ENCODE measurements at places on chromosomes 13 and 19. TPM values are rescaled to one million over a fixed set of nuclear protein-coding genes. Genes with fewer than 3 reads are reported as not detected.

ZNF681 gene
- 6.6 TPM for total RNA-seq

LIM2 gene
- total RNA-seq = not detected

GRCh38 chr13:35489050-35489449, 12.6 kb upstream of the MAB21L1 start:
- H3K27ac ChIP-seq = no peak overlapping the region
- no peaks in the 10 kb centered on the region for H3K36me3 ChIP-seq
- H3K4me3 ChIP-seq = no peak overlapping the region
- DNase-seq = no peak
- no peaks in the 10 kb centered on the region for H3K27me3 ChIP-seq

DNA sequence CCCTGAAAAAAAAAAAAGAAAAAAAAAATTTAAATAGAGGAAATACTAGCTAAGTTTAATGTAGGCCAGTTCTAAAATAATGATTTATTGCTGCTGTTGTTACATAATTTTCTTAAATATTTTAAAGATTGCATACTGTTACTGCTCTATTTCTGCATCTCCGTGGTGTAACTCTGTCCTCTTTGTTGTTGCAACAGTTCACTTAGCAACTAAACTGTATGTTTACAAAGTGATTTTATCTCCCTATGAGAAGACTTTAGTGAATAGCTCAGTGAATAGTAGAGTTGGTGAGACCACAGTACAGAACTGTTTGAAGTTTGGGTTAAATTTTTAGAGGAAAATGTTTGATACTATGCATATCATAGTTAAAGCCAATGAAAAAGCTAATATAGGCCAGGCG, 19.4 kb downstream of the BRCA2 start:
- no peaks in the 10 kb centered on the region for H3K36me3 ChIP-seq
- H3K27me3 ChIP-seq = no peaks in the 10 kb centered on the region
- no peak overlapping the region for H3K27ac ChIP-seq
- H3K4me1 ChIP-seq = no peaks in the 10 kb centered on the region

- no peaks in the 10 kb centered on the region for H3K36me3 ChIP-seq
- no peak within 1 kb of the TSS for H3K27ac ChIP-seq
- DNase-seq = no peak
- peak within 1 kb of the TSS; percentile 64 for H3K4me3 ChIP-seq
Observed at GRCh38 chr19:7874076-7874896, at the start of gene PRR36. Gene PRR36 (minus strand): TSS chr19:7874390. CDS start chr19:7873689, 701 bp downstream.

RNF17 gene
- not detected for total RNA-seq

GRCh38 chr13:39036212-39036611, 1.7 kb downstream of the PROSER1 start:
- H3K27ac ChIP-seq = no peak overlapping the region
- no peaks in the 10 kb centered on the region for H3K27me3 ChIP-seq
- no peaks in the 10 kb centered on the region for H3K36me3 ChIP-seq

DNA sequence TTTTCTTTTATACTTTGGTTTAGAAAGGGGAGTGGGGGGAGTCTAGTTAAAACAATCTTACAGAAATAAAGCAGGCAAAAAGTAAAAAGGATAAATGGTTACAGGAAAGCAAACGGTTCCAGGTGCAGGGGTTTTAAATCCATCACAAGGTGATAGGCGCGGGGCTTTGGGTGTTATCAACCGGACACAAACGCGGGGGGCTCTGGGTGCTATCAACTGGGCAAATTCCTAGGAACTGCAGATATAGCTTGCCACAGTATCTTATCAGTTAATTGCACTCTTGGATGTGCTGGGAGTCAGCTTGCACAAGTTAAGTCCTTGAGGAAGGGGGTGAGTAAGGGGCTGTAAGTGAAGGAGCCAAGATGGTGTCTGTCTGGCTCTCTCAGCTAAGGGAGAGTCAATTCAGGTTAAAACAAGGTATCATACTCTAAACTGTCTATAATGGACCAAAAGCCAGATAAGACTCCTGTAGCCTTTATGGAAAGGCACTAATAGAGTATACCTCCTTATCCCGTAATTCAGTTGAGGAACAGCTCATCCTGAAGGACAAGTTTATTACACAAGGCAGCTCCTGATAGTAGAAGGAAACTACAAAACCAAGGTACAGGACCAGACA, 32.6 kb upstream of the ZSCAN5A start:
- no peaks in the 10 kb centered on the region for H3K36me3 ChIP-seq
- no peak overlapping the region for H3K4me3 ChIP-seq
- DNase-seq = no peak
- H3K27me3 ChIP-seq = no peaks in the 10 kb centered on the region
- H3K27ac ChIP-seq = no peak overlapping the region

PDCD2L gene
- total RNA-seq = 14.2 TPM

SCGB2B2 gene
- total RNA-seq = 0.16 TPM

GRCh38 chr13:41212881-41213280, 18.5 kb upstream of the KBTBD7 start:
- H3K27me3 ChIP-seq = no peaks in the 10 kb centered on the region
- no peak for DNase-seq
- no peak overlapping the region for H3K27ac ChIP-seq
- H3K4me3 ChIP-seq = no peak overlapping the region

DNA sequence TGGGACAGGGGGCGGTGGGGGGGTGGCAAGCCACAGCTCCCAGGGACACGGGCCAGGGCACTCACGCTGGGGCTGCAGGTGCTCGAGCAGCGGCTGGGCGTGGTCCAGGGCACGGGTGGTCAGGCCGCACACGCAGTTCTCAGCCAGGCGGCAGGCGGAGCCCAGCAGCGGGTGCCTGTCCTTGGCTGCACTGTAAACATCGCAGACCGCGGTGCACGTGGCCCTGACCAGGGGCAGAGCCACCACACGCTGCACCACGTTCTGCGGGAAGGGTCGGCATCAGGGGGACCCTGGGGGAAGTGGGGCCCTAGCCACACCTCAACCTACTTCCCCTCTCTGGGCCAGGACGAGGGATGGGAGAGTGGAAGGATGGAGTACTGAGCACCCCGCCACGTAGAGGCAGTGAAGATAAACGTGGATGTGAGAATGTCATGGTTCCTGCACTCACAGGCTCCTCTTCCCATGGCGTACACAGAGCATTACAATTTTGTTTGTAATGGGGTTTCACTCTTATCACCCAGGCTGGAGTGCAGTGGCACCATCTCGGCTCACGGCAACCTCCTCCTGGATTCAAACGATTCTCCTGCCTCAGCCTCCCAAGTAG, 3.4 kb downstream of the PLIN5 start:
- no peak overlapping the region for H3K27ac ChIP-seq
- H3K4me1 ChIP-seq = peaks cover 11% of the 10 kb centered on the region
- DNase-seq = no peak
- H3K36me3 ChIP-seq = no peaks in the 10 kb centered on the region
- no peak overlapping the region for H3K4me3 ChIP-seq

- DNase-seq = no peak
- no peaks in the 10 kb centered on the region for H3K27me3 ChIP-seq
- no peaks in the 10 kb centered on the region for H3K36me3 ChIP-seq
- no peak overlapping the region for H3K27ac ChIP-seq
Observed at GRCh38 chr19:5507065-5507909, 52.1 kb downstream of the ZNRF4 start.

GRCh38 chr19:39014037-39014436, 18.3 kb downstream of the FBXO27 start:
- H3K27ac ChIP-seq = no peak overlapping the region
- H3K4me1 ChIP-seq = no peaks in the 10 kb centered on the region
- DNase-seq = no peak
- no peaks in the 10 kb centered on the region for H3K36me3 ChIP-seq
- H3K27me3 ChIP-seq = peaks cover 18% of the 10 kb centered on the region

DNA sequence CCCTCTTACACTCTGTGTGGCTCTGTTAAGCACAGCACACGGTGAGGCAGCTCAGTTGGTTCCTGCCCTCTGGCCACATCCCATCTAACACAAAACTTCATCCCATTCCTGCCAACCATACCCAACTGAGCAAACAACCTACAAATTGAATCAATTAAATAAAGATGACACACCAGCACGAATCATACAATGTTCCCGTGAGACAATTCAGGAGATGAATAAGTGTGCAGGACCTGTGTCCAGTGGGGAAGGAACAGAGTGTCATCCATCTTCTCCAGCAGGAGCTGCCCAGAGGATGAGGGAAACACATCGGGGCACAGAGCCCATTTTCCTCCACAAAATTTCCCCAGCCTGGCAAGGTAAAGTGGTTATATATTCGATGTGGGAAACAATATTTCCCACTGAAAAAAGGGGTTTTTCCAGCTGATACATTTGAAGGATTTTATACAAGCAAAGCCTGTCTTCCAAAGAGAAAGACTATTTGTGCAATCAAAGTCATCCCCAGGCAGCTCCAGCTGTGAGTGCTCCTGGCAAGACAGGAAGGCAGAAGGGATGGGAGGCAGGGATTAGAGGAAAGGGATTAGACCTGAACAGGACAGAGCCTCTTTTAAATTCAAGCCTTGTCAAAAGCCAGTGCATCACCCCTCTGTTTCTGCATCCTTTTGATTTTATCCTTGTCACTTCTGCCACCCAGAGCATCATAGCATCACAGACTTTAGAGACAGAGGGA, 240.2 kb downstream of the LHFPL6 start:
- no peak overlapping the region for H3K27ac ChIP-seq
- DNase-seq = no peak
- no peaks in the 10 kb centered on the region for H3K36me3 ChIP-seq

GRCh38 chr13:24931450-24932251, 164.3 kb upstream of the PABPC3 start:
- no peak overlapping the region for H3K4me3 ChIP-seq
- no peak for DNase-seq
- H3K27me3 ChIP-seq = peaks cover 9% of the 10 kb centered on the region
- no peak overlapping the region for H3K27ac ChIP-seq
- no peaks in the 10 kb centered on the region for H3K4me1 ChIP-seq

HIPK4 gene
- not detected for total RNA-seq

ZNF560 gene
- total RNA-seq = not detected

- H3K4me1 ChIP-seq = no peaks in the 10 kb centered on the region
- no peaks in the 10 kb centered on the region for H3K36me3 ChIP-seq
- H3K27me3 ChIP-seq = no peaks in the 10 kb centered on the region
- no peak overlapping the region for H3K4me3 ChIP-seq
Observed at GRCh38 chr19:7307590-7308218, 13.5 kb upstream of the INSR start.

DNA sequence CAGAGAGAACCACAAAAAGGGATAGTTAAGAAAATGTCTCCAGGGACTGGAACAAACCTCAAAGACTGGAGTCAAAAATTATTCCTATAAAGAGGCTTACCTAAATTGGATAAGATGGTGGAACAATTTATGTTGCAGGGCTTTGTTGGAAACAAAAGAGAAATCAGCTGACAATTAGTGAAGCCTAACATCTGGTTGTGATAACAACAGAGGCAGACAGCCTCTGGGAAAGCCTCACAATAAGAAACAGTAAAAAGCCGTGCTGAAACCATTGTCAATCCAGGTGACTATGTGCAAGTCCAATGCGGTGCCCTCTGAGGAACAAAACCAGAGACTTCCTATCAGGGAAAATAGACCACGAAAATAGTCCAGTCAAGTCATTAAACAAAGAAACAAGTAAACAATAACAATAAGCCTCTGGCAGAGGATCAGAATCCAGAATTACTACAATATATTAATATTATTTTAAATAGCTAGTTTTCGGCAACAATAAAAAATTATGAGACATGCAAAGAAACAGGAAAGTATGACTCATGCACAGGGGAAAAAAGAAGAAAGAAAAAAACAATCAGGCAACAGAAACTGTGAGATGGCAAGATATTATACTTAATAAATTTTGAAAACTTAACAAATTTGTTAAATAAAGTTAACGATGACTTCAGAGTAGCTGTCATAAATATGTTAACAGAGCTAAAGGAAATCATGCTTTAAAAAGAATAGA, 99.7 kb upstream of the RXFP2 start:
- no peak overlapping the region for H3K4me3 ChIP-seq
- no peak for DNase-seq
- H3K27ac ChIP-seq = no peak overlapping the region
- no peaks in the 10 kb centered on the region for H3K4me1 ChIP-seq
- H3K36me3 ChIP-seq = no peaks in the 10 kb centered on the region

DNA sequence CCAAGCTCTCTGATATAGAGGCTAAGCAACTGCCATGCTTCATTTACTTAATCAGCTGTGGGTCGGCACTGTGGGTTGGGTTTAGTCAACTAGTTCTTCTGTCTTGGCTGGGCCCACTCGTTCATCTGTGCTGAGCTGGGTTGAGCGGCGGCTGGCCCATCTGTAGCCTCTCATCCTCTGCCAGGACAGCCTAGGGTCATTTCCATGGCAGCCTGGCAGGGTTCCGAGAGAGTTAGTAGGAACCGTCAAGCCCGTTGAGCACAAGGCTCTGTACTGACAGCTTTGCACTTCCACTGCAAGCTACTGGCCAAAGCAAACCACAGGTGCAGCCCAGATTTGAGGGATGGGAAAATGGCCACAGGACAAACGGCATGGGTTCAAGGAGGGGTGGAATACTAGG, 6.6 kb upstream of the ZNF835 start:
- H3K4me1 ChIP-seq = no peaks in the 10 kb centered on the region
- H3K36me3 ChIP-seq = no peaks in the 10 kb centered on the region
- no peak for DNase-seq
- no peaks in the 10 kb centered on the region for H3K27me3 ChIP-seq

- peaks cover 19% of the 10 kb centered on the region for H3K4me1 ChIP-seq
- peak overlapping the region; percentile 96 for H3K27ac ChIP-seq
- peaks cover 45% of the 10 kb centered on the region for H3K36me3 ChIP-seq
- no peak overlapping the region for H3K4me3 ChIP-seq
- DNase-seq = no peak
- no peaks in the 10 kb centered on the region for H3K27me3 ChIP-seq
Observed at GRCh38 chr19:18308051-18308947, 14.6 kb downstream of the LSM4 start.

RAB8A gene
- total RNA-seq = 70.0 TPM

- H3K4me1 ChIP-seq = peaks cover 57% of the 10 kb centered on the region
- no peak overlapping the region for H3K4me3 ChIP-seq
- no peak overlapping the region for H3K27ac ChIP-seq
- no peaks in the 10 kb centered on the region for H3K27me3 ChIP-seq
- no peak for DNase-seq
Observed at GRCh38 chr19:49448432-49448786, 3.2 kb downstream of the PIH1D1 start.

DNA sequence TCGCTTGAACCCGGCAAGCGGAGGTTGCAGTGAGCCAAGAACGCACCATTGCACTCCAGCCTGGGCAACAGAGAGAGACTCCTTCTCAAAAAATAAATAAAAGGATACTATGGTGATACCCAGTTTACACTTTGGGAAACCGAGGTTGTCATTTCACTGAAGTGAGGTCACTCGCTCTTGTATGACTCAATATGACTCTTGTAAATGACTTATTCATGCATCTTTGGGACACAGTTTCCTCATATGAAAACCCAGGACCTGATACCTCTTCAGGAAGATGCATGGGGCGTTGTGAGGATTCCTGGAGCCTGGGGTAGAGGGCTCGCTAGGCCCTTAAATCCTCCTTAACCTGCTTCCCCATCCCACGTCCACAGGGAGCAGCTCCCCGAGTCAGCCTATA, 4.5 kb downstream of the PSMD8 start:
- DNase-seq = no peak
- peaks cover 15% of the 10 kb centered on the region for H3K4me1 ChIP-seq
- no peak overlapping the region for H3K4me3 ChIP-seq

TMEM205 gene
- 27.0 TPM for total RNA-seq

All from T-cell (primary cell).